ENCODE measurements at places on chromosomes 6 and 20.
A peak's percentile ranks its signal among the peaks of the same experiment; 100 is the strongest.

- DNase-seq, result no peak
Observed at GRCh38 chr6:52377538-52378221, 15.7 kb downstream of the PAQR8 start.

- DNase-seq, result no peak
Observed at GRCh38 chr6:131488780-131489179, 84.2 kb upstream of the ARG1 start.

DNA sequence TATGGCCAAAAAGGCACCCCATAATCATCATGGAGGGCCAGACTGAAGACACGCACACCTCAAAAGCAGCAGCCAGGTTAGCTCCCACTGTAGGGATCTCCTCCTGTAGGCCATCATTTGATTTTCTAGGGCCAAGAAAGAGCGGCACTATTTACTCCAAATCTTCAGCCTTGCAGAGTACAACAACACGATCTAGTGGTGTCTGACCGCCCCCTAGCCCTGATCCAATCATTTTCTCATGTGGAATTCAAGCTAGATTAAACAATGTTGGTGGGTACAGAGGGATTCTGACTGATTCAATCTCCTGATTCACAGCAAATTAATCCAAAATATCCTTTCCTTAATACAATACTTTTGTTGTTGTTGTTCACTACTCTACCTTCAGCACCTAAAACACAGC lies 12.5 kb downstream of the GNAS-AS1 start:
- no peak for DNase-seq

DNA sequence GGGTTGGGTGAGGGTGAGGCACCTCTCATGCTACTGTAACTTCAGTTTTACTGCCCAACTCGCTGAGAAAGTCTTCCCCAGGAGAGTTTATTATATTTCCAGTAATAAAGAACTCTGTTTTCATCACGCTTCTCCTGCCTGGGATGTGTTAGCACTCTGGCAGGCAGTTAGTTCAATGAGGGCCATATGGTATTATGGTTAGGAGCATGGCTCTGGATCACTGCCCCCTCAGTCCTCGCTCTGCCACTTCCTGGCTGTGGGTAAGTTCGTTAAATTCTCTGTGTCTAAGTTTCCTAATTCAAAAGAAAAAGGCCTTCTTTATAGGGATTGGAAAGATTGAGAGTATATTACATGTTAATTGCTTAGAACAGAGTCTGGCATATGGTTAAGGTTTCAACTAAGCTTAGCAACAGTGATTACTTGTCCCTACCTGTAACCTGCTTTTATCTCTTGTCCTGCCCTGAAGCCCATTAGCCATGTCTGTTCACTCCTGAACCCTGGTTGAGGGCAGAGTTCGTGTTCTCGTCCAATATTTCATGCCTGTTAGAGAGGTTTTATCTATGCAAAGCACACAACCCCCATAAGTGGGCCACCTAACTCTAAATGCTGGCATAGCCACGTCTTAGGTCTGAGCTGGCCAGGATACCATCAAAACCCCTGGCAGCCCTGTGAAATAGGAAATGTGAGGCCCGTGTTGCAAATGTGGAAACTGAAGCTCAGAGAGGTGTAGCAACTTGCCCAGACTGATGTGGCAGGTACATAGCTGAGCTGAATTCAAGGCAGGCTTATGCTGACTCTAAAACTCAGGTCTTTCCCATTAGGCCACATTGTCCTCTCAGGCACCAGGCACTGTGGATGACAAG lies 342.5 kb upstream of the JARID2 start:
- DNase-seq, result no peak

DNA sequence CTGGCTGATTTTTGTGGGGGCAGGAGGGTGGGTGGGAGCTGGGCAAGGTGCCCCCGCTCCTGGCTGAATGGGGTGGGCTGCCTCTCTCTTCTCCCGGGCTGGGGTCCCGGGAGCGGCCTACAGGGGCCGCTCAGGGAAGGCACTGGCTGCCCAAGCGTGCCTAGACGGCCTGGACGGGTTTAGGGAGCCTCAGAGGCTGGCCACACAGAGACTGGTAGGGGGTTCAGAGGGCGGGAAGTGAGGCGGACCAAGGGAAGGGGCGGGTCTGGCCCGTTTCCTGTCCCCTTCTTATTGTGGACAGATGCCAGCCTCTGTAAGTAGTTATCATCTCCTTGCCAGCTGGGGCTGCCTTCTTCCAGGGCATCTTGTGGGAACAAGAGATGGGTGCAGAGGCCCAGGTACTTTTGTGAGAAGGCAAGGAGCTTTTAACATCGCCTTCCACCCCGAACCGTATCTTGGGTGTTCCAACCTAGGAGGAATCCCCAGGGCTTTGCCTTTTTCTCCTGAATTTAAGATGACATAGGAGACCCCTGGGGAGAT lies 437 bp downstream of the CD40 start:
- no peak for DNase-seq

GRCh38 chr6:8315154-8315553 lies 120.2 kb downstream of the SLC35B3 start:
- no peak for DNase-seq

- peak; percentile 21 for DNase-seq
Observed at GRCh38 chr6:30601436-30601814, 15.6 kb downstream of the PPP1R10 start.

GRCh38 chr20:47336129-47336754 lies 20.3 kb downstream of the ZMYND8 start:
- DNase-seq, result no peak

DNA sequence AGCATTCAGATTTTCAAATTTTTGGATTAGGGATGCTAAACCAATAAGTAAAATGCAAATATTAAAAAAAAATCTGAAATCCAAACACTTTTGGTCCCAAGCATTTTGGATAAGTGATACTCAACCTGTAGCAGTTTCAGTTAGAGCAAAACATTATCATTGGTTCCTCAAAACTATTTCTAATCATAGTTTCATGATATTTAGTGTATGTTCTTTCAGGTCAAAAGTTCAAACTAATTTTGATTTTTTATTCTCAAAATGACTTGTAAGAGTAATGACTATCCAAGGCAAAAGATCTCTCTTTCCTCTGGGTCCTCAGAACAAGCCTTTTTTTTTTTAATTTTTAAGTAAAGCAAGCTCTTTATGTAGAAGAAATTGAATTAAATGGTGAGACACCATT lies 64.0 kb upstream of the TFB1M start:
- DNase-seq, result no peak

DNA sequence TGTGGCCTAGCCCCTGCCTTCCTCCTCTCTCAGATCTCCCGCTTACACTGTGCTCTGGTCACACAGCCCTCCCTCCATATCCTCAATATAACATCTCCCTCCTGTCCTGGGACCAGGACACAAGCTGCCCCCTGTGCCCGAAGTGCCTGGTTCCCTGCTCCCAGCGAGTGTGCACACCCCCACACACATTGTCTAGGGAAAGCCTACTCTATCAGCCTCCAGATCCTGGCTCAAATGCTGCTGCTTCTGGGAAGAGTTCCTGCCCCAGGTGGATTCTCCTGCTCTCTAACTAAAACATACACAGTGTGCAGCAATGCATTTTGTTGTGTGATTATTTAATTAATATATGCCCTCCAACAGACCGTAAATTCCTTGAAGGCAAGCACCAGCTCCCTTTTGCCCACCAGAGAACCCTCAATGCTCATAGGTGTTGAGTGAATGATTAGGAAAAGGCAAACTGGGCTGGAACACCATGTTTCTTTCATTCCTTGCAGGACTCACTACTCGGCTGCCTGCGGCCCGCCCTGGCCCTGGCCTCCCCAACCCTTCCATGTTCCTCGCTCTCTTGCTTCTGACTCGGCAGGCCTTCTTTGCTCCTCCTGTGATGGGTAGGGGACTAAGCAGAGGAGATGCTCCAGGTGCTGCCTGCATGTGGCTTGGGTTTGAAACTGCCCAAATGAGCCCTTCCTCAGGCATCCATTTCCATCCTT lies 194.6 kb downstream of the ZDHHC14 start:
- no peak for DNase-seq

- no peak for DNase-seq
Observed at GRCh38 chr6:167769408-167770190, 57.1 kb upstream of the AFDN start.

- DNase-seq, result no peak
Observed at GRCh38 chr6:57294862-57295445, 22.5 kb upstream of the PRIM2 start.

- no peak for DNase-seq
Observed at GRCh38 chr6:146337376-146337775, 206.3 kb upstream of the RAB32 start.

DNA sequence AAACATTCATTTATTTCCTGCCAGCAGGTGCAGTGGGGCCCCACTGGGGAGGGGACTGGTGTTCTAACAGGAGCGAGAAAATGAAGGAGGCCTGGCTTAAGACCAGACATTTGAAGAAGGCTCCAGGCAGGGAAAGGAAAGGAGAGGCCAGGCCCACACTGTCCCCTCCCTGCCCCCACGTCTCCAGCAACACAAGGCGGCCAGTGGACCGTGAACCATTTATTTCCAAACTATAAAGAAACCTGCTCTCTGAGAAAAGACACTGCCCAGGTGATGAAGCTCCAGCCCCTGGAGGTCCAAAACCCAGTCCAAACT lies 41.4 kb upstream of the CDH22 start:
- no peak for DNase-seq

GRCh38 chr6:14682812-14683211 lies 563.1 kb upstream of the JARID2 start:
- no peak for DNase-seq

- DNase-seq, result no peak
Observed at GRCh38 chr6:72553531-72554511, 68.0 kb upstream of the KCNQ5 start.

GRCh38 chr6:47290124-47290834 lies 19.4 kb downstream of the TNFRSF21 start:
- no peak for DNase-seq

GRCh38 chr20:25315418-25316210 lies 67.7 kb downstream of the PYGB start:
- no peak for DNase-seq

- peak; percentile 80 for DNase-seq
Observed at GRCh38 chr20:266596-267562, 9.4 kb downstream of the DEFB132 start.

GRCh38 chr6:138963531-138963930 lies 24.5 kb downstream of the REPS1 start:
- DNase-seq, result no peak

GRCh38 chr6:105492706-105493673 lies 90.1 kb upstream of the PREP start:
- DNase-seq, result no peak

Measured in T-cell (primary cell).